ENCODE measurements at places on chromosomes 13 and 19.

- DNase-seq, result no peak
Observed at GRCh38 chr19:1923319-1923718, 17.7 kb upstream of the CSNK1G2 start.

DNA sequence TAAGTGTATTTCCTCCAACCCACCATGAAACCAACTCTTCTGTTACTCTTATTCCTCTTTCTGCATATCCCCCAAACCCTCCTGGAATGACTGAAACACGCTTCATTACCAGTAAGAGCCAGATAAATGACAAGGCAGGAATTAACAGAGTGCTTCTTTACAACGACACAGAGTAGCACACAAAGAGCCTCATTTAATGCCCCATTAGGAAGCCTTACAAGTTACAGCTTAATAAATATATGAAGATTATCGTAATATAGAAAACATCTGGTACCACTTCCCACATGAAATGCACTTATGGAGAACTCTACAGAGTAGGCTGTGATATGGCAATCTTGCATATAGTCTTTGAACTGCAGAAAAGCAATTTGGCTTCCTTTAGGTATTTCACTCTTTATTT lies 116.8 kb downstream of the ENOX1 start:
- DNase-seq, result no peak

DNA sequence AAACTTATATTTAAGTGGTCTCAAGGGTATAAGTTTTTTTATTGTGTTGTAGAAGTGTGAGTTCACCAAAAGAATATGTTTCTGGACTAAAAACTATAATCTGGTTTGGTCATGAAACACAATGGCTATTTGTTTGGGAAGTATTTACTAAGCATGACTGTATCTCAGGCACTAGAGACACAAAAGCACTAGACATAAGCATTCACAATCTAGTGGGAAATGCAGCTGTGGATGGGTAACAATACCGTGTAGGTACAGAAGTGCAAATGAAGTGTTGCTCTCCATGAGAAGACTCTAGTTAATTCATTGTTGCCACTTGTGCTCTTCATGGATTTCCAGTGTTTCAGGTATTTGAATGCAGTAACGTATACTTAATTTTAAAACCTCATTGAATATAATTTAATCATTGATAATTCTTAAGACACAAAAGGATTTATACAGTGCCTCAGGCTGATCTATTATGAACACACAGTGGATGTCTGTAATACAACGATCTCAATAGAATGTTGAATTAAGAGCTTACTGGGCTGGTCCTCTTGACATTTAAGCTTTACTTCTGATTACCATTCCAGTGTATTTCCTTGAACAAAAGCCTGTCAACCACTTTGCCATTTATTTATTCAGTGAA lies 50.9 kb downstream of the TPT1 start:
- DNase-seq, result no peak

DNA sequence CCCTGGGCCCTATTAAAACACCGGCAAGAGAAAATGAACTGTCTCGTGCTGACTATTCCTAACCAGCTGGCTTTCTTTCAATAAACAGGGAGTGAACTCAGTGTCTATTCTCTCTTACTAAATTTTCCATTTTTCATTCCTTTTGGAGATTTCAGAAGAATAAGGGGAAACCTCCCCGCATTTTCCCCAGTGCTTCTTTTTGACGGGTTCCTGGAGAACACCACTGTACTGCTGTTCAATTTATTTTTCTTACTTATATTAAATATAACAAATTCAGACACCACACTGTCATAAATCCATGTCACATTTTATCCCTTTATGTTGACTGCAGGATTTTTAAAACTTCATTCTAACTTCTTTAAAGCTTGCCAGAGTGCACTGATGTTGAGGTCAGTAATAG lies 75.8 kb downstream of the DCLK1 start:
- DNase-seq, result no peak

DNA sequence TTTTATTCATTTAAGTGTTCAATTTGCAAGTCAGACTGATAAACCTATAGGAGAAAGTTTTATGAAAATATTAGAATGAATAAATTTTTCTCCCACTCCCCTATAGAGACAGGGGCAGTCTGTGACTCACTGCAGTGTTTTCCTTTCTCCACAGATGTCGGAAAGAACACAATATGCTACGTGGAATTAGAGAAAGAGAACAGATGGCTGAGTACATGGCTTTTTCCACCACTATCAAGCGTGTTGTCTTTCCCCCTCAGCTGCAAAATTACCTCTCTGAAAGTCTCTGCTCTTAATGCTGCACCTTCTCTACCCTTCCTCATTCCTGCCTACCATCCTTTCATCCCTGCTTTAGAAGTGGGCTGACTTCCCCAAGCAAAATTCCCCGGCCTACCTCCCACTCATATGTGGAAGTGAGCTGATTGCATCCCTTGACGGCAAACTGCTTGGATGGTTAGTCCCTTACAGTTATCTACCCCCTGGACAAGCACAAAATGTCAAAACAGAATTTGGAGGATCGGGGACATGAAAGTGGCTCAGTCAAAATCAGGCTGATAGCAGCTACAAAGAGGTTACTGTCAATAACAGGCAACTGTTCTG lies 30.0 kb downstream of the FLT1 start:
- DNase-seq, result no peak

DNA sequence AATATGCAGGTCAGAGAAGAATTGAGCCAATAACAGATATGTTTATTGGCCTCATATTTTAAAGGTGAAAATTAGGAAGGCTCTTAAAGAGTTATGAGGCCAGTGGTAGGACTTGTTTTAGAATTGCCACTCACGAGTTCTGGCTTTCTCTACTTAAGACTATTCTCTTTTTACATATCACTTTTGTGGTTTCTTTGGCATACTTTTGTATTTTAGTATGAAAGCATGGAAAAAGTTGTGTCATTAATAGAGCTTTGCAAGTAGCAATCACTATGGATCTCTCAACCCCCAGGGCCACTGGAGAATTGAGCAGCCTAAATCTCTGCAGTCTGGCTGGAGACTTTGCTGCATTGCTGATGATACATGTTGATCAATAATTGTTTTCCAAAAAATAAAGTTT lies 64.6 kb upstream of the SOX21 start:
- no peak for DNase-seq

GRCh38 chr13:28429685-28430290 lies 65.1 kb downstream of the FLT1 start:
- DNase-seq, result no peak

DNA sequence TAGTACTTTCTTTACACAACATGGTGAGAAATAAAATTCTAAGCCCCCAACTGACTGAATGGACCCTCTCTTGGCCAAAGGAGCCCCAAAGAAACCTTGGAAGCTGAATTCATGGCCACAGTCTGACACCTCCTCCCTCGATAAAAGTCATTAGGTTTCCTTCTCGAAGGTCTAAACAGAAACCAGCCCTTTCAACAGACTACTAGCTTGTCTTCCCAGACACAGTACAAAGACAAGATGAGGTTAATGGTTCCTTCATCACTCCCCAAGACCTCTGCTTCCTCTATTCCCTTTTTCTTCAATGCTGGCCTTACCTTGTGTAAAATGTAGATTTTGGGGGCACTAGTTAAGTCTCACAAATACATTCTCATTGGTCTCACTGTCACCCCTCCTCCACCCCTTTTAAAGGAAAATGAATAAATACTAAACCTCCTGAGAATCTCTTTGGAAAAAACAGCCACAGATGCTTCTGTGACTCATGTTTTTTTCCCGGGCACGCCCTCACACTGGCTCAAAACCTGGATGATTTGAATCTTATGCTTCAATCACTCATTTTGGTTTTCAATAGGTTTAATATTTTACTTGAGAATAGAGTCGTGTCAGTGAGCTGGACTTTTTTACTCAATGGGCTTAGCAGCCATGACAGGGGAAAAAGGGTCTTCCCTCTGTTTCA lies 65.8 kb upstream of the MED4 start:
- no peak for DNase-seq

DNA sequence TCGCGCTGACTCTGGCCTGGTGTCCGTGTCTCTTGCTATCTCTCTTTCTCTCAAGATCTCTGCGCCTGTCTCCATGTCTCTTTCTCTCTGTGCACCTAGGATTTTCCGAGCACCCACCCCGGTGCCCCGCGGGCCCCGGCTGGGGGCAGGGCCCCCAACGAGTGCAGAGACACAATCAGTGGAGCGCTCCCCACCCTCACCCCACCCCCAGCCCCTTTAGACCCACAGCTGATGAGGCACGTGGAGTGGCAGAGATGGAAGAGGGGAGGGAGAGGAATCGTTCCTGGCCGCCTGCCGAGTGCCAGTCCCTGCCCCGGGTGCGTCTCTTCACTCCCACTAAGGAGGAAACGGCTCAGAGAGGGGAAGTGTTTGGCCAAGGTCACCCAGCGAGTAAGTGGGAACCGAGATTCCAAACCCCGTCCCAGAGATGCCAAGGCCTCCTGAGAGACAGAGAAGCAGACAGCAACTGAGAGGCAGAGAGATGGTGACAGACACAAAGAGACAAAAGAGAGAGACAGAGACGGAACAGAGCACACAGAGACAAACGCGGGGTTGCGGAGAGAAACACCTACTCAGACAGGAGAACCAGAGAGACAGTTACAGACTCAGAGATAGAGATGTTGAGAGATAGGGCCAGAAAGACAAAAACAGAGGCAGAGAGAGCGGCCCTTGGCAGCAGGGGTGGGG lies 626 bp upstream of the BCL3 start:
- no peak for DNase-seq

GRCh38 chr13:96238861-96239260 lies 149.0 kb downstream of the HS6ST3 start:
- DNase-seq, result no peak

GRCh38 chr13:112931028-112931934 lies 37.7 kb upstream of the MCF2L start:
- DNase-seq, result peak; percentile 77

GRCh38 chr19:3365836-3366752 lies at the start of gene NFIC:
Gene NFIC, plus strand, starts transcription at chr19:3366583. Its CDS starts 54 bp downstream, at chr19:3366637.
- no peak for DNase-seq

- DNase-seq, result no peak
Observed at GRCh38 chr13:20221772-20222171, 10.3 kb downstream of the GJB6 start.

DNA sequence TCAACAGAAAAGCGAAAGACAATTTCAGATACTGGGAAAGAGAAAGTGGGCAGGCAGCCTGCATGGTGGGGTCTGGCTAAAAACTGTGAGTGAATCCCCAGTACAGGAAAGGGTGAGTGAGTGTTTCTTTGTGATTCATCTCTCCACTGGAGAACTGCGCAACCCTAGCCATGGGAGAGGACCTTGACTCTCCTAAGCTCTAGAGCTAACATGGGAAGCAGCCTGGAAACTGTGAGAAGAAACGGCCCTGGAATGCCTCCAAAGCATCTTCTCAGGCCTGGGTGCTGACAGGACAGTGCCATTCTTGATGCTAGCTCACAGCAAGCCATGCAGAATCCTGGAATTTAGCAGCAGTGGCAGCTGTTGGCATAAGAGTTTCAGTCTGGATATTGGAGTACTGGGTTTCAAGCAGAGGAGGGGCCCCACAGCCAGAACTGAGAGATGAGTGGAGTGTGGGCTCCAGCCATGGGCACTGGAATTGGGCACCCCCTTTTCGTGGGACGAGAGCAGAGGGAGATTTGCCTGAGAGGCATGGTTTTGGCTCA lies 18.7 kb upstream of the SLAIN1 start:
- DNase-seq, result no peak

- DNase-seq, result no peak
Observed at GRCh38 chr13:69306766-69307165, 800.9 kb upstream of the ATXN8OS start.

- DNase-seq, result no peak
Observed at GRCh38 chr19:53158119-53158656, 665 bp downstream of the ZNF347 start.

GRCh38 chr19:870963-871401 lies 11.5 kb downstream of the CFD start:
- DNase-seq, result peak; percentile 88

DNA sequence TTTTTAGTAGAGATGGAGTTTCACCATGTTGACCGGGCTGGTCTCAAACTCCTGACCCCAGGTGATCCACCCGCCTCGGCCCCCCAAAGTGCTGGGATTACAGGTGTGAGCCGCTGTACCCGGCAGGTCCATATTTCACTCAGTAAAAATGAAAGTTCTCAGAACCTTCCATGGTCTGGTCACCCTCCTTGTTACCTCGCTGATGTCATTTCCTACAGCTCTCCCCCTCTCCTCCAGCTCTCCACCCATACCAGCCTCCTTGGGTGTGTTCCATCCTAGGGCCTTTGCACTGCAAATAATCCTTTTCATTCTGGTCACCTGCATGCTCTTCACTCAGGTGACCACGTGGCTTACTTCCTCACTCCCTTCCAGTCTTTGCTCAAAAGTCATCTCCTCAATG lies 78.2 kb upstream of the TNFSF11 start:
- DNase-seq, result no peak

- no peak for DNase-seq
Observed at GRCh38 chr13:25295228-25295627, 6.2 kb upstream of the NUP58 start.

- DNase-seq, result no peak
Observed at GRCh38 chr13:73138276-73138637, 79.5 kb downstream of the KLF5 start.

DNA sequence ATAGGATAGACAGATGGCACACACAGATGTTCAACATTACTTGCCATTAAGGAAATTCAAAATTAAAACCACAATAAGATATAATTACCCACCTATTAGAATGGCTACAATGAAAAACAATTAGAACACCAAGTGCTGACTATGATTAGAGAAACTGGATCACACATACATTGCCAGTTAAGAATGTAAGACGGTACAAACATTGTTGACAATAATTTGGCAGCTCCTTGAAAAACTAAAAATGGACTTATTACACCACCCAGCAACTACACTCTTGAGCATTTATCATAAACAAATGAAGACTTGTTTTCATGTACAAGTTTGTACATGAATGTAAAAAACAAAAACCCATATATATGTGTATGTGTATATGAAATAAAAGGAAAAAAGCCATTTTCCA lies 13.7 kb downstream of the ZNF461 start:
- no peak for DNase-seq

DNA sequence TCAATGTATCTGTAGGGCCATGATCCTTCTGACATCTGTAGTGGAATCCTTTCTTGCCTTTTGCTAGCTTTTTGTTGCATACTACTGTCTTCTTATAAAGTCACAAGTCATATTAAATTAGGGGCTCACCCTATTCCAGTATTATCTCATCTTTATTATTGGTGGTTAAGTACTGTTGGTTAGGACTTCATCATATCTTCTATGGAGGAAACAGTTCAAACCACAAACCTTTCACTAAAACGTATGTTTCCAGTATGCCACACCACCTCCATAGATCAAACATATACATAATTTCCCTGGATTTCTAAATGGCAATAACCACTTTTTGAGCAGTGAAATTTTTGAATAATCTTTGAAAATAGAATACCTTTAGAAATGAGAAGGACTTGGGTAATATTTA lies 62.8 kb upstream of the PCDH9 start:
- no peak for DNase-seq

GRCh38 chr13:102289606-102290005 lies 112.2 kb downstream of the FGF14 start:
- DNase-seq, result no peak

DNA sequence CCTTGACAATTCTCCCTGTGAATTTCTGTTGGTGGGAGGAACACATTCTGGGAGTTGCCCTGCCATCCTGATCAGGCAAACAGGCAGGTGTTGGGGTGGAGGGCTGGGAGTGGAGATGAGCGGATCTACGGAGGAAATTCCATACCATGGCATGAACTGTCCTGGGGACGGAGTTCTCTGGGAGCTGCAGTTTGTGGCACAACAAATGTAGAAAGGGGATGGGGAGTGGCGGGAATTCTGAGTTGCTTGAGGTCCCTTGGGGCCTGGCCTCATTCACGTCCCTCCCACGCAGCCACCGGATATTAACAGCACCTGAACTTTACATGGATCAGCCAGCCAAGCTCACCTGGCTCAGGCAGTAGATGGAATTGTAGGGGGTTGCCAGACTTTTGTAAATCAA lies 70.0 kb downstream of the CHST8 start:
- no peak for DNase-seq

All from NCI-H1092 (cell line).